ENCODE measurements at places on chromosomes 6 and 20. TPM values are rescaled to one million over a fixed set of nuclear protein-coding genes. Genes with fewer than 3 reads are reported as not detected.

COL9A3 gene
- polyA plus RNA-seq: 0.69 TPM

PSORS1C2 gene
- not detected for polyA plus RNA-seq

PRR18 gene
- not detected for polyA plus RNA-seq

ZNF391 gene
- 0.62 TPM for polyA plus RNA-seq

GJA10 gene
- not detected for polyA plus RNA-seq

All from AG04450 (cell line).